ENCODE measurements at places on chromosomes 2 and 18.

GRCh38 chr18:27075828-27076227, 109.3 kb downstream of the CHST9 start:
- DNase-seq: no peak

DNA sequence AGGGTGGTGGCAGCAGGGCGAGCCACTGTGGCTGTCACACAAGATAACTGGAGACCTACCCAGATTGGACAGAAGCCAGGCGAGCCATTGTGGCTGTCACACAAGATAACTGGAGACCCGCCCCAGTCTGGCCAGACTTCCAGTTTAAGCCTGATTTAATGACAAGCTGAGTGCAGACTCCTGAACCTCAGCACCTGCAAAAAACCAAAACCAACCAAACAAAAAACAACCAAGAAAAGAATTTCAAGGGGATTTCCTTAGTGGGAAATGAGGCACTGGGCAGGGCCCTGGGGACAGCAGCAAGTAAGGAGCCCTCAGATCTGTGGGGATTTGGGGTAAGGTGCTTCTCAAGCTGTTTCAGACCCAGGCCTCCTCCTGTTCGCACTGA, 95.2 kb upstream of the BOD1L2 start:
- DNase-seq: no peak

DNA sequence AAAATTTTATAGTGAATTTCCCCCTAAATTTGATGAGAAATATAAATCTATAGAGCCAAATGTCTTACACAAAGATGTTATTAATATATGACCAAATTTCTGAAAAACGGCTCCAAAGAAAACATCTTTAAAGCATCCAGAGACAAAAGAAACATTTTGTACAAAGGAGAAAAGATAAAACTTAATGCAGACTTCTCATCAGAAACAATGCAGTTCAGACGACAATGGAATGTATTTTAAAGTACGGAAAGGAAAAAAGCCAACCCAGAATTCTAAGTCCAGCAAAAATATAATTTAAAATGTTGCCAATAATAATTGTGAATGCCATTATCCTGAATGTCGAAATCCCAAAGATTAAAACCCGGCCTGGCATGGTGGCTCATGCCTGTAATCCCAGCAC, 129.4 kb downstream of the MCFD2 start:
- DNase-seq: no peak

- no peak for DNase-seq
Observed at GRCh38 chr2:85376291-85377065, 21.9 kb downstream of the ELMOD3 start.

GRCh38 chr2:20838016-20838415, 15.1 kb upstream of the LDAH start:
- DNase-seq: no peak

DNA sequence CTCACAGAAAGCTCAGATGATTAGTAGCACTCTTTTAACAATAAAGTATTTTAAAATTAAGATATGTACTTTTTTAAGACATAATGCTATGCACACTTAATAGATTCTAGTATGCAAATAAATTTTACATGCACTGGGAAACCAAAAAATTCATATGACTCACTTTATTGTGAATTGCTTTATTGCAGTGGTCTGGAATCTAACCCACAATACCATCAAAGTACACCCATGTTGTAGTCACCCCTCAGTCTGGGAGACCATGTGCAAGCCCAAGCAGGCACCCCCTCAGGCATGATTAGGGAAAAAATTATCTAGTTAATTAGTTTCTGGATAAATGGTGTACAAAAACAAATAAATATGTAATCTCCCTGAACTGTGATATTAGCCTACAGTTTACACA, 649.0 kb upstream of the HS6ST1 start:
- no peak for DNase-seq

GRCh38 chr2:55099878-55100820, 49.9 kb upstream of the RTN4 start:
- DNase-seq: no peak

- no peak for DNase-seq
Observed at GRCh38 chr18:73549236-73549635, 598.4 kb downstream of the FBXO15 start.

DNA sequence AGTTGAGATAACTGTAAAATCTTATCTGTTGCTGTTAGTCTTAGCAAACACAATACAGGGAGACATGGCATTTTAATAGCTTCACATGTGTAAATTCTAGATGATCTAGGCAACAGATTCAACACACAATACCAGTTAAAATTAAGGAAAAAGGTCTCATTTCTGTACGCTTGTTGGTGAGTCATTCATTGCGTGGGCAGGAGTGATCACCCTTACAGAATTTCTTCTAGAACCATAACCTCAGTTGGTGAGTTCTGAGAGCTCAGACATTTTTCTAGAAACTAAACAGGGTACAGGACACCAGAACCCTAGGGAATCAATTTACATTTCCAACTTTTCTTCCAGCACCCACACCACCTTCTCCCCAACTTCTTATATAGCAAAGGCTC, 81.9 kb downstream of the SLC8A1 start:
- no peak for DNase-seq

DNA sequence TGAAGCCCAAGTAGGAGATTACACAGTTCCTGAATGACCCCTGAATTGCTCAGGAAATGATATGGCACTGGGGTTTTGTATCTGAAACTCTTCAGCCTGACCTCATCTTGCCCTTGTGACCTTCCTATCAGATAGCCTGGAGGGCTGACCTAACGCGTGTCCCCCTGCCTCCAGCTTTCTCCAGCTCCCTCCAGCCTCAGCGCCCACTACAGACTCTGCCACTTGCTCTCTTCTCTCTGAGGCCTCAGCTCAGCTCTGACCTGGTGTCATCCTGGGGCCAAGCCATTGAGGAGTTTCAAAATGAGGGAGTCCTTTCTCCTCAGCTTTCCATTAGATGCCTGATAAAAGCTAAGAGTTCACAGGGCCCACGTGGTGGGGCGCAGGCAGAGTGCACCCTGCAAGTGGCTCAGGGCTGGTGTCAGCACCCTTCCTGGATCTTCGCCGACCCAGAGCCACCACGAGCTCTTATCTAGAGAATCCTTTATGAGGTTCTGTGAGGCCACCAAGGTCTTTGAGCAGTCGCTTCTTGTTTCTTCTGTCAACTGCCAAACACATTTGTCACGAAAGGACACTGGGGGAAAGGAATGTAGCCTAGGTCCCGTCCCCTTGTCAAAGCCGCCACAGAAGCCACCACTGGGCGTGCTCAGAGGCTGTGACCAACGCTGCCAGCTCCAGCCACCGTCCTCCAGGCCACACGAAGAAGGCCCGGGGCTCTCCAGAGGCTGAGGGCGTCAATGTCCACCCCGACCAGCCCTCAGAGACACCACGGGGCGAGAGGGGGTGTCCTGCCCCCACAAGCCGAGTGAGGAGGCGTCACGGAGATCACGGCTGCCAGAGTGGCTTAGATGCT, 131.3 kb upstream of the GPC1 start:
- DNase-seq: no peak

DNA sequence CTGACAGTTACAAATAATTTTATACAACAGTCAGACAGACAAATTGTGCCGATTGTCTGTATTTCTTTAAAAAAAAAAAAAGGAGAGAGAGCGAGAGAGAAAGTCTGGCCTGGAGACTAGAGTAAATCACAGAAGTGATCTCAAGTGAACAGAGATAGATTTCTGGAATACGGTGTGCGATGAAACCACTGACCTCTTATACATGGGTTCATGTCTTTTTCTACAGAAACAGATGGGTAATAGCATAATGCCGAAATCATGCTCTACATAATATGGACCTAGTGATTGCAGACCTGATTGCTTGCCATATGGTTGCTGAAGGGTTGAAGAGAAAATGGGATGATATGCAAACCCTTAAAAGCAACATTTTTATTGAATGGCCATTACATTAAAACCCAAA, 403.3 kb upstream of the FANCL start:
- DNase-seq: no peak

- DNase-seq: no peak
Observed at GRCh38 chr2:84989422-84989821, 18.5 kb downstream of the KCMF1 start.

GRCh38 chr2:122341007-122341406, 585.6 kb downstream of the TSN start:
- no peak for DNase-seq

GRCh38 chr2:39661826-39662225, 3.9 kb upstream of the TMEM178A start:
- no peak for DNase-seq

DNA sequence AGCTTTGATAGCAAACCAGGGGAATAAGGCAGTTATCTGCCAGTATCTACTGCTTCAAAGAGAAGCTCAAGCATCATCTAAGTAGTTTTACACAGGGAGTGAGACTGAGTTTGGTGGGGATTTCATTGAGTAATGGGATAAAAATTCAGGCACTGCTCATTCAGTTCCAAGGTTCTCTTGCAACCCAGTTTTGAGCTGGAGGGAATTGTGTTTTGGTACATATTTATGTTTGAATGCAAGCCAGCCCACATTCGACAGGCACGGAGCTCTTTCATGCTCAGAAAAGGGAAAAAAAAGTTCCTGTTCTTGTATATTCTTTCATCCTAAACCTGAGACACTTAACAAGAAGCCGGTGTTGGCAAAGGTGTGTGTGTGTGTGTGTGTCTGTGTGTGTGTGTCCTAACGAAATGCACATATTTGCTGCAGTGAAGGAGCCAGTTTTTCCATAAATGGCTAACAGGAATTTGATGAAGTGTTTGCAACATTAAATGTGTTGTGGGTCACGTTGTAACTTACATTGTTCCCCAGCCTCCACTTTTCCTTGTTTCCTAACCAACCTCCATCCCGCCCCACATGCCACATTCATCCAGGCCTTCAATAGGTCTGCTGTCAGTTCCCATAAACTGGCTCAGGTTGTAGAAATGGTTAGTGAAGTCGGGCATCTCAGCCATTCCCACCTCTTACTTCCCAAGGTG, 311.1 kb downstream of the TXNL1 start:
- DNase-seq: no peak

DNA sequence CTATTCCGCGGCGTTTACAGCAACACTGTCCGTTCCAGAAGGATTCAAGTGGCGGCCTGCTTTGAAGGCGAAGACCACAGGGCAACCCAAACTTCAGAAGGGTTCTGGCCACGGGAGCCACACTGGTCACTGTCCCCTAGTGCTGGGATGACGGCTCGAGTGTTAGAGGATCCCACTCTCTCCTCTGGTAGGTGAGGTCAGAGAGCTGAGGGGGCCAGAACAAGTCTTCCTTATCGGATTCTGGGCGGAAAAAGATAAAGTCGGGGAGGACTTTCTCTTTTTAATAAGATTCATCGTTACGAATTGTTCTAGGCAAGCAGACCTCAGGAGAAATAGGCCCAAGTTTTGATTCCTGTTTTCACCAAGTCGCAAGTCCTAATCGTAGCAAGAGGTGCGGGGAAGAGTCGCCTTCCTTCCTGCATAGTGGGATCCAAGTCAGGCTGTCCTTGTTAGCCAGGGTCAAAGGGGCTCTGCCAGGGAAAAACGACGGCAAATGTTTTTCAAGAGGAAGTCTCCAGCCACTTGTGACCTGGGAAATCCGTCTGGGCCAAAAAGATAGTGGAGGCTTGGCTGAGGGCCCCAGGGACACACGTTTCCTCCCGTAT, 864 bp upstream of the MYL12A start:
- no peak for DNase-seq

- DNase-seq: no peak
Observed at GRCh38 chr18:41948544-41949110, 6.4 kb upstream of the PIK3C3 start.

DNA sequence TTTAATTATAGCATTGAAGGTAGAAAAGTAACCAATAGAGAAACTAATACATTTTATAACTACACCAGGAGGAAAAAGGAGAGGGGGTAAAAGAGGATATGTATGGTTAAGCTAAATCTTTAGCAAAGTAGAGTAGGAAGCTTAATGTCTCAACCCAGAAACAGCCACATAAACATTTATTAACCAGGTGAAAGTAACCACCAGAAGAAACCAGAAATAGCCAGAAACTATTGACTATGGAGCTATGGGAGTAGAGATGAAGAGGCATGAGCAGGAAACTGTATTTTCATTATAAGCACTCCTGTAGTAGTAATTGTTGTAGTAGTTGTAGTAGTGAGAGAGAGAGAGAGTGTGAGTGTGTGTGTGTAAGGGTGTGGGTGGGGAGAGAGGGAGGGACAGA, 617.5 kb upstream of the CHAC2 start:
- no peak for DNase-seq

GRCh38 chr2:88263861-88264260, 93.7 kb downstream of the THNSL2 start:
- no peak for DNase-seq

DNA sequence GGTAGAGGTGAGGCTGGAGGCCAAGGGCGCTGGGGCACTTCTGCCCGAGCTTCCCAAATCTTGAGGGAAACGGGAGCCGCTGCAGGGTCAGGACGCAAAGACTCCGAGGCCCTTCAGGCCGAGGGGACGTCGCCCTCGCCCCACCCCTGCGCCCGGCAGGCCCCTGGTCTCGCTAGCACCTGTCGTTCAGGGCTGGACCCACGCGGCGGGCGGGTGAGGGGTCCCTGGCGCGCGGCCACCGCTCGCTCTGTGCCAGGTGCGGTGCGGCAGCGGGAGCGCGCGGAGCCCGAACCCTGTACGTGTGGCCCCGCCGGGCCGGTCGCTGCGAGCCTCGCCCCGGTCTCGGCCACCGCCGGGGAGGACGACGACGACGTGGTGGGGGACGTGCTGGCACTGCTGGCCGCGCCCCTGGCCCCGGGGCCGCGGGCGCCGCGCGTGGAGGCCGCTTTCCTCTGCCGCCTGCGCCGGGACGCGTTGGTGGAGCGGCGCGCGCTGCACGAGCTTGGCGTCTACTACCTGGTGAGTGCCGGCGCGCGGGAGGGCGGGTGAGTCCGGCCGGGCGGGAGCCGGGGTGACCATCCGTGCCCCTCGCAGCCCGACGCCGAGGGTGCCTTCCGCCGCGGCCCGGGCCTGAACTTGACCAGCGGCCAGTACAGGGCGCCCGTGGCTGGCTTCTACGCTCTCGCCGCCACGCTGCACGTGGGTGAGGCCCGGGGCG, 4.9 kb downstream of the ERFE start:
- DNase-seq: no peak

DNA sequence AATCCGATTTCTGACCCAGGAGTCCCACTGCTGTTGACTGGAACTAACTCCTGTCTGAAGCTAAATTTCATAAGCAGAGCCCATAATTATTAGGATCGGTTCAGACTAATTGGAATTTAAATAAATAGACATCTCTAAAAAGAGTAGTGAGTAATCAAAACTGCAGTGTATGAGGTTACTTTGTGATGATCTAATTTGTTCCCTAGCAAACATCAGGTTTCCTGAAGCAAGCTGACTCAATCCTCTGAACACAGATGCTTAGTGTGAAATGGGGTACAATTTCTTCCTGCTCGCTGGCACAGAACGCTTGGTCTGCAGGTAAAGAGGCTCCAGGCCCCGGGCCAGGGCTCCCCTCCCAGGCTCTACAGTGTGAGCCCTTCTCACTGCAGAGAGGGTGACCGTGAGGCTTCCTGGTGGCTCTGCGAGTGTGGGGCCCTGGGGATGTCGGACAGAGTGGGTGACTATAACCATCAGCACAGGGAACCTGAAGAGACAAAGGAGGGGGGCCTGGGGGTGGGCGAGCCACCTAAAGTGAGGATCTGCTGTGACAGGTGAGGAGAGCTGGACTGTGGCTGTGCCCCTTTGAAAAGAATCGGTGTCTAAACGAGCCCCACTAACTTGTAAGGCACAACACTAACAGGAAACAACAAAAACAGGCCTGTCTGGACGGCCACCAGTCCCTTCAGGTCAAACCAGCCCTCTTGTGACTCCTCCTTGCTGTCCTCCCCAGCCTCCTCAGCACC, 20.2 kb downstream of the CHST10 start:
- DNase-seq: no peak

GRCh38 chr2:100938031-100939026, 63.8 kb upstream of the RPL31 start:
- no peak for DNase-seq

GRCh38 chr2:182345384-182345783, 81.5 kb downstream of the PDE1A start:
- DNase-seq: no peak
